ENCODE measurements at places on chromosomes 2 and 18.
A peak's percentile ranks its signal among the peaks of the same experiment; 100 is the strongest.

DNA sequence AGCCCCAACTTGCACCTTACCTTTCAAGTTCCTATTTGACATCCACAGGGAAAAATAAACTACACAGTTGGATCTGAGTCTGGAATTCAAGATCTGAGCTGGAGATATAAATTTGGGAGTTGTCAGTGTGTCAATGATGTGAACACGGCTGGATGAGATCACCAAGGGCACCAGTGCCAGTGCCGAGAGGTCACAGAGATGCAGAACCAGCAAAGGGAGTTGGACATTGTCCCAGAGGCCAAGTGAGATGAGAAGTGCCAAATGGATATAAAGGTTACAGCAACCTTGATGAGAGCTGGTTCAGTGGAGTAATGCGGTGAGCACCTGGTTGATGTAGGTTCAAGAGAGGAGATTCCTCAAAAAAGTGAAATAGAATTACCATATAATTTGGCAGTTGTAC lies 24.8 kb downstream of the LRRFIP1 start:
- no peak for DNase-seq

DNA sequence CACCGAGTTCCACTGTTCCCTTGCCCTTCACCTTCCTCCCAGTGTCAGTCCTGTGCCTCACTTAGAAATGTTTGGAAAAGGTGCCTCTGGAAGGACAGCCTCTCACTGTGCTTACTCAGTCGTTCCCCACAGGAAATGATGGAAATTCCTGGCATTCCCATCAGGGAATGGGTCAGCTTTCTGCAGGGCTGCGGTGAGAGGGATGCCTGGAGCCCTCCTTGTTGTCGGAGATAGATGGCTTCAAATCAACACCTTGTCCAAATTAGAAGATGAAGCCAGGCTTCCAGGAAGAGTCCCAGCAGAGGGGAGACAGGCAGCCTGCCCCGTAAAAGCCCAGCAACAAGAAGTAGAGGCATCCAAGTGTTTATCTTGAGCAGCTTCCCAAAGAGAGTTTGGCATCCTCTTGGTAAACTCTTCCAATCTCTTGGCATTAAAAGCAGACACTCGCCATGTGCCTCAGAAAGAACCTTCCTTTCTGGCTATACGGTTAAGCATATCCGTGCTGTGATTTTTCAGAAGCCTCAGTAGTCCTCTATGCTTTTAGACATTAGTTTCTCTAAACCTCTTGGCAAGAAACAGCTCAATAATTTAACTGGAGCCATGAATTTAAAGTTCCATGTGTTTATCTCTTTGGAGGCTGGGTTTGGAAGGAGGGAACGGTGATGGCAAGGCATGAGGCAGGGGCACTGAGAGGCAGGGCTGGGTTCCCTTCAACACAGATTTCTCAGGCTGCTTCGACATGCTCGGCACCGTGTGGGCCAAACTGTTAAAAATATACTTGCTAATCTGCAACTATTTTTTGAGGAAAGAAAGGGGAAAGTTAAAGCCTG lies 25.1 kb downstream of the COLEC12 start:
- no peak for DNase-seq

DNA sequence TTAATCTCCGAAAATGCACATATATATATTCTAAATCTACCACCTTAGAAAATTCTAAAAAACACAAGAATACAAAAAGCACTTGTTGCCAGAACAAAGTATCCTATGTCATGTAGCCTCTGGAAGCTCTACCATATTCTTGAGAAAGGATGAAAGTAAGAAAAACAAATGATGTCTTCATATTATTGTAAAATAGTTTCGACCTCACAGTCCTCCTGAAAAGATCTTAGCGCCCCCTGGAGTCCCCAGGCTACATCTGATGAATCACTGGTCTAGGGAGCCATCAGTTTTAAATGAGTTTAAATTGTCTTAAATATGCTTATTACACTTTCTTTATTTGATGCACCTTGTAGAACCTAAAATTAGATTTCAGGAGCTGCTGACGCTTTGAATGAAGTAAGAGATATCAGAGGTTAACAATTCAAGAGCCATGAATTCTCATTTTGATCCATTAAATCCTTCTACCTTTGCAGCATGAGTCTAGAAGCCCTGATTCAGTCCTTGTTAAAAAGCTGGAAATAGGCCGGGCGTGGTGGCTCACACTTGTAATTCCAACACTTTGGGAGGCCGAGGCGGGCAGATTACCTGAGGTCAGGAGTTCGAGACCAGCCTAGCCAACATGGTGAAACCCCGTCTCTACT lies 138.8 kb downstream of the MCFD2 start:
- no peak for DNase-seq

DNA sequence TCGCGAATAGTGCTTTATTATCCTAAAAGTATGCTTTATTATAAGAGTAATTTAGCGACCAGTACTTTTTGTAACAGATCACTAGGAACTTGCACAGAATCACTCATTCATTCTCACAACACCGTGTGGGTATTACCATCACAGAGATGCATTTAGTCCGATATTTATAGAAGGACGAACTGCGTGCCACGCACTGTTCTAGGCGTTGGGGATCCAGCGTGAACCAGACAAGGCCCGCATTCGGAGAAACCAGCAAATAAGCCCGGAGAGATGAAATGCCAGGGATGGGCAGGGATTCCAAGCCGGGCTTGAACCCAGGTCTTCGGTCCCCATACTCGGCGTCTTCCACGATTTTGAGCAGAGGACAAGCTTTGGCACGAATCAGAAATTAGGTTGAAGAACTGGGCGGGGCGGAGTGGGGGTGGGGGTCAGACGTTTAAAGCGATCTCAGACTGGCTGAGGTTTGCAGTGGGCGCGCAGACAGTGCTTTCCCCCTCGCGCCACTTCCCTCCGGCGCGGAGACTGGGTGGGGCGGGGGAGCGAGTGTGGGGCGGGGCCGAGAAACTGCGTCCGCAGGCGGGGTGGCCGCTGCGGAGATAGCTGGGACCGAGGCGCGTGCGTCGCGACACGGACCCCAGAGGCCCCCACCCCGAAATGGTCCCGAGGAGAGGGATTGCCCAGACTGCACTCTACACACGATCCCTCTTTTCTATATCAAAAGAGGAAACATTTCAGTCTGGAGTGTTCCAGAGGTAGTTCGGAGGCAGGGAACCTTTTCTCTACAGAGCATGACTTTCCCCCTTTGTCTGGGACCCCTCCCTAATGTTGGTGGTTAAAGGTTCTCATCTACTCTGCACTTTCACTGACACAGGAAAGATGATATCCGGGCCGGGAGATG lies 1.1 kb upstream of the CXCR4 start:
- DNase-seq, result no peak

GRCh38 chr2:27088634-27089033 lies 2.1 kb downstream of the KHK start:
- peak; percentile 45 for DNase-seq

DNA sequence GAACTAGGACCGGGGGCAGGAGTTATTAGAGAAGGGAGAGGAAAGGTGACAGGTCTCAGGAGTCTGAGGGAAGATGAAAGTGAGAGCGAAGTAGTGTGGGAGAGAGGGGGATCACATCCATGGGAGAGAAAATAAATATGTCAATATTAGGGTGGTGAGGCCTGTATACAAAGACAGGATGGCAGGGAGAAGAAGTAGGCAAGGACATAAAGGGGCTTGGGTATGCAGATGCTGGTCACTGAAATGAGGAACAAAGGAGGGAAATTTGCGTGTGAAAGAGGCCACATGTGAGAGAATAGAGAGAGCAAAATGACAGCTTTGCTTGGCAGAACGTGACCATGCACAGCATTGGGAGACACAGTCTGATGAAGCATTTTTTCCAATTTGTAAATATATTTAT lies 13.6 kb downstream of the METAP1D start:
- DNase-seq, result no peak

- DNase-seq, result peak; percentile 53
These were observed 63.6 kb downstream of the CLHC1 start for GRCh38 chr2:55168221-55169154.

All from large intestine (tissue), 12 donors.